AG04449 (cell line): ENCODE measurements at places on chromosomes 4 and X.

DNA sequence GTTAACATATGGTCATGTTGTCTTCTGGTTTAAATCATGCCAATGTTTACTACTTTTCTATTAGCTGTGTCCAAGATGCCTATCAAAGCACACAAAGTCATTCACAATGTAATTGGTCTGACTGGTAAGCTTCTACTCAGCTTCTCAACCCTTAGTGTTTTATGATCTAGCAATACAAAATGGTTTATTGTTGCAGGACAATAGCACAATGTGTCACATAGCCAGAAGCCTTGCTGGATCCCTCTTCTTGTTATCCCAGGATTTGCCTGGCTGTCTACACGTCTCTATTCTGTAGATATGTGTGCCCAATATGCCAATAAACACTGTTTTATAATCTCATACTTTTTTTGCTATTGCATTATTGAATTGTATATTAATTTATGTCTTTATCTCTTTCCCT is 1111.0 kb upstream of the AGA start:
- DNase-seq: no peak

- no peak for DNase-seq
These were observed 263.1 kb upstream of the KLF3 start for GRCh38 chr4:38400946-38401345.

- DNase-seq: no peak
These were observed 94.5 kb downstream of the CASK start for GRCh38 chrX:41828826-41829225.

DNA sequence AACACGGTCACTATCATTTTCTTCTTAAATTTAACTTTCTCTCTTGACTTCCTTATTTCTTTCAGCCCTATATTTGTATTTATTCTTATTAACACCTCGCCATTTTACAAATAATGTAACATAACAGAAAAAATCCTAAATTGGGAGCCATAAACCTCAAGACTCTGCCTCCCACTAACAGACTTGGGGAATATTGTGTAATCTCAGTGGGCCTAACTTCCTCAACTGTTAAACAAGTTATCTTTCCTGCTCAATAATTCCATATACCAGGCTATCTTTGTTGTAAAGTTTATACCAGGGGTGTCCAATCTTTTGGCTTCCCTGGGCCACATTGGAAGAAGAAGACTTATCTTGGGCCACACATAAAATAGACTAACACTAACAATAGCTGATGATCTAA is 26.2 kb downstream of the PRSS12 start:
- DNase-seq: no peak

DNA sequence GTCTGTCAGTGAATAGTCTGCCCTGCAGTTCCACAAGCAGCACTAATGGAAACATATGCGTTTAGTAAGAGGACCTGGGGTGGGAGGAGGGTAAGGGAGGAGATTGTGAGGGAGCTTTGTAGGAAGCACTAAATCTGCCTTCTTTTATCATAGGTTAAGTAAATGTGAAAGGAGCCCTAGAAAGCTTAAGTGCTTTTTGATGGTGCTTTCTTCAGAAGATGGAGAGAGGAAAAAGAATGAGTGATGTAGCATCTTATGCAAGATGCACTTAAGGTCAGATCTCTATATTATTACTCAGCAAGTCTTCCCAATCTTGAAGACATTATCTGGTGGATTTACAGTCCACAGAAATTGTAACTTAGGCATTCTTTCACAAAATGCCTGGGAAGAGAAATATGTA is 322.7 kb downstream of the PDHA2 start:
- DNase-seq: no peak

- DNase-seq: no peak
These were observed 11.7 kb downstream of the C1GALT1C1 start for GRCh38 chrX:120617996-120618630.

DNA sequence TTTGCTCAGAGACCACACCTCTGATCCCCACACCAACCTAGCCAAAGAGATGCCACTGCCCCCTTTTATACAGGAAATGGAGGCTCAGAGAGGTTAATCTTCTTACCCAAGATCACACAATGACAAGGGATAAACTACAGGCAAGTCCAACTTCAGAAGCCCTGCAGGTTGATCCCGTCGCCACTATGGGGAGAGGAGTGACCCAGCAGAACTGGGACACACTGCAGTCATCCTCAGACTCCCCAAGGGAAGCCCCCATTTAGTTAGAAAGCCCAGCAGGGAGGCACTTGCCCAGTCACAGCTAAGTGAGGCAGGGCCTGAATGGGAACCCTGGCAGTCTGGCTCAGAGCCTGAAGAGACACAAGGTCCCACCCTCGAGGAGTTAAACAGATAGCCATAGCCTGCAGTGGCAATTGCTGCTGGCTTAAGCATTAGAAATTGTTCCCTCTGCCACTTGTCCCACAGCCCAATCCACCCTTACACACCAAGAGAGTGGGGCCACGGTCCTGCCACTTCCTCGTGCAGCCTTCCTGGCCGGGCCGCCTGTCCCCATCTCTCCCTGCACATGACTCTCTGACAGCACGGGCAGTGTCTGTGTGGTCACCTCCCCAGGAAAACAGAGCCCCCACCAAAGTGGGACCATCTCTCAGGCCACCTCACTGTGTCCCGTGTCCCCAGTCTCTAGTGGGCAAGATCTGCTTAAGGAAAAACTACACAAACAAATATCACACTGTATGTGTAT is 2.7 kb downstream of the JAKMIP1 start:
- no peak for DNase-seq

- DNase-seq: no peak
These were observed 140.4 kb upstream of the GRID2 start for GRCh38 chr4:92163348-92163747.

DNA sequence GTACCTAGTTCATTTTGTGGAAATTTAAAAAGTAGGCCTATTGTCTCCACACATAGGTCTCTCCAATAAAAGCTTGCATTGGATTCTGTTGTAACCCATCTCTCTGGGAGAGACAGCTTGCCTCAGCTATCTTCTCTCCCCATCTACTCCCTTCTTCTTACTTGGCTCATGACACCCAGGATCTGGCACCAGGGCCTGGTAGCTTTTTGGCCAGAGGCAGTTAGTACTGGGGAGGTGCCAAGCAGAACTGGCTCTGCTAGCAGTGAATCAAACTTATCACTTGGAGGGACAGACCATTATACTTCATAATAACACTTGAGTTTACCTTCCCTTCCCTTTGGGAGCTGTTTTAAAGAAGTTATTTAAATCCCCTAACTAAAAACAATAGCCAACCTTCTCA is 31.8 kb downstream of the PLAC1 start:
- no peak for DNase-seq

- DNase-seq: no peak
These were observed 24.5 kb upstream of the MSN start for GRCh38 chrX:65642914-65643491.

DNA sequence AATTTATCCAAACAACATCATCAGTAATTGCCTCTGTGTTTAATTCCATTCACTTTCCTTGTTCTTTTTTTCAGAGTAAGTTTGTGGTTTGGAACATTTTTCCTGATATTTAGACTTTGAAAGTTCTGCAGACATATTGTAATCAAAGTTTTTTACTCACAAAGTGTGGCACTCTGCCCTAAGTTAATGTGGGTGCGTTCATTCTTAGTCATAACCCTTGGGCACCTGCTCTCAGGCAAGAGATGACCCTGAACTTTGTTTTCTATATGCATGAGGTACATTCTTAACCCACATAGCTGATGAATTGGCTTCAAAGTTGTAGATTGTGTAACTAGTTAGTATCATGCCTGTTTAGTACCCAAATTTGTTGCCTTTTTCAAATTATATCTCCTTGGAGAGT is 424.3 kb downstream of the GRXCR1 start:
- DNase-seq: no peak

DNA sequence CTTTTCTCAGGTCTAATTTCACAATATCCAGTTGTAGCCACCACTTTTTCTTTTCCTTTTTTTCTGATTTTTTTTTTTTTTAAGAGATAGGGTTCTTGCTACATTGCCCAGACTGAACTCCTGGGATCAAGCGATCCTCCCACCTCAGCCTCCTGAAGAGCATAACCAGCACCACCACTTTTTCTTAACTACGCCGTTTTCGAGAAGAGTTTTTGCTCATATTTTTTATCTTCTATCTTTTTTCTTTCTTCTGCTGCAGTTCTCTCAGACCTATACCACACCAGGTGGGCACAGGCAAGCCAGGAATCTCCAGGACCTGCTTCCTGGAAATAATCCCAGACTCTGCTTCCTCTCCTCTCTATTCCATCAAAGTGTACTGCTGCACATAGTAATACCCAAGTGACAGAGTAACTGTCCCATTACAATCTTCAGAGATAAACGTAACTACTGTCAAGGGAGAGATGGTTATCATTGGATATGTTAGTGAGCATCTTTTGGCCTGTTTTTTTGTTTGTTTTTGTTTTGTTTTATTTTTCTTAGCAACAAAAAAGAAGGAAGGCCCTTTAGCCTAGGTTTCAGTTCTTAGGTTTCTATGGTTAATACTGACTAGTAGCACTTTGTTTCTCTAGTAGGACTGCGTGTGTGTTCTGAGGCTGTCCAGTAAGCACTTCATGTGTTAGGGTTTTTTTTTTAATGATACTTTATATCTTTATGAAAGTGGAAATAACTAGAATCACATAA is 59.2 kb upstream of the TXK start:
- DNase-seq: no peak

DNA sequence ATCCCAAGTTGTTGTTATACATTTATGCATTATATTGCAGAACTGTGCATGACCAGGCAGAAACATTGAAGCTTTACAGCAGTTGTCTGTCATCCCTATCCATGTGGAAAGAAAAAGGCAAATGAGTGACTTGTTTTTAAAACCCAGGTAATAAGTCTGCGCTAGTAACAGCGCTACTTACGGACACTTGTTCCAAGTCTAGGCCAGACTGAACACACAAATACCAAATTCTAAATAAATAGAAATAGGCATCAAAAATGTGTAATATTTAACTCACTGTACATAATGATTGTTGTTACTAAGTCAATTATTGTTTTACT is 548 bp upstream of the MAML3 start:
- no peak for DNase-seq

DNA sequence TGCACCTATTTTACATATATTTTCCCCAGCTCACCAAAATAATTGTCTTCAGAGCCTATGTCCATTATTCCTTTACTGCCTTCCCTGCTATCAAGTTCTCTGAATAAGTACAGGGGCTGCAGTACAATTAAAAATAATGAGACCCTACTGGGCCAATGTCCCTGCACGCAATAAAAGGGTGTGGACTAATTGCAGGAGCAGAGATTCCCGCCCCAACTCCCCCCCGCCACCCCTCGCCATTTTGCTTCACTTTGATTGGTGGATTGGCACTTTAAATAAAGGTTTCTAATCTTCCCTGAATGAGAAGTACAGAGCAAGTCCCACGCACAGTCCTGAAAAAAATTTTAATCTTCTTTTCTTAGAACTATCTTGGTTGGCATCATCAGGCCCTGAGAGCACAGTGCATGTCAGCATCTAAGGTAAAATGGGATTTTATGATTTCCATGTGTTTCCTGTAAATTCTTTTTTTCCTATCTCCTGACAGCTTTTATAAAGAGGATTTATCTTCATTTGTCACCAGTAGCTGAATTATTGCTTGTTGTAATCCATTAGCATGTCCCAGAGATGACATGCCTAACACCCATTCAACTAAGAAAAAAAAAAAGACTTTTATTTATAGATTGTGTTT is at the start of gene AMBN:
AMBN (plus strand) TSS at position 302 of the 628 bp plus-strand sequence; CDS start at position 405, 103 bp downstream.
- no peak for DNase-seq

- peak; percentile 41 for DNase-seq
These were observed 19.1 kb downstream of the CD99 start for GRCh38 chrX:2710041-2710840.

GRCh38 chrX:71533851-71534561 is 1.1 kb downstream of the OGT start:
- no peak for DNase-seq

DNA sequence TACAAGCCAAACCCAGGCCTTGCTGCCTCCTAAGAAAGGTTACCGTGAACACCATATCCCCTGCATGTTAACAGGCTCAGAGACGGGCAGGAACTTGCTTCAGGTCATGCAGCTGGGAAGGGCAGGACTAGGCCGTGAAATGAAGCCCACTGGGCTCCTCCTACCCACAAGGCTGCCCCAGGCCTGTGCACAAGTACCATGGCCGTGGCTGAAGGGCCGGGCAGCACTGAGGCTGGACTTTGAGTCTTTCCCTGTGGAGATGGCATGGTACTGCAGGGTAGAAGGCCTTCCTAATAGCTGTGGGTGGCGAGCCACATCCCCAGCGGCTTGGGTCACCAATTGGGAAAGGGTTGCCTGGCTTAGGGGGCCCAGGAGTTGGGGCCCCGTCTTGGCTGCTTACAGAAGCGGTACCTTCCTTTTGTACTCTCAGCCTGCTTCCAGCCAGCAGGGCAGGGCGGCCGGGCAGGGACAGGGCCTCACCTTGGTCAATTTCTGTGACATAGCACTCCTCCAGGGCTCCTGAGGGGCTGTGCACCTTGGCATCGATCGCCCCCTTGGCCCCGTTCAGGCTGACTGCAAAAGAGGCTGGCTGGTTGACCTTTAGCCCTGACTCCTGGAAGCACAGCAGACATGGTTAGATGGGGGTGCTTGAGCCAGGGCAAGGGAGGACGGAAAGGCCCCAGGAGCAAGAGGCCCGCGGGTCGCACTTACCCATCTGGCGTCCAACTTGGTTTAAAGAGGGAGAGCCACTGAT is 23.8 kb downstream of the FLNA start:
- DNase-seq: no peak

GRCh38 chrX:20595928-20596575 is 329.3 kb upstream of the RPS6KA3 start:
- DNase-seq: no peak

DNA sequence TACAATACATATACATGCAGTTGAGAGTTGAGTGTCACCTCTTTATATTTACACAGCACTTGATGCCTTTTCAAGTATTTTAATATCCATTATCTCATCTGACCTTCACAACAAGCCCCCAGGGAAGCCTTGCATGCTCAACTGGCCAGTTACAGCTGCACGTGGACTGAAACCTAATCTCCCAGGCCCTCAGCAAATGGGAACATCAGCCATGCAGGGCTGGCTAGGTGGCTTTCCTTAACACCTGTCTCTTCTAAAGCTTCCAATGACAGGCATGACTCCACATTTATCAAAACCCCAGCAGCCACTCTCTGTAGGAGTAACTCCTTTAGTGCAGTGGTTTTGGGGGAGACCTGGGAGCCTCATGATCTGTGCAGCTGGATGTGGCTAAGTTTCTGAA is 56.4 kb downstream of the PHKA2 start:
- no peak for DNase-seq

GRCh38 chr4:173685831-173686210 is 155.8 kb upstream of the HAND2 start:
- no peak for DNase-seq
